ENCODE measurements at places on chromosomes 2 and 18.

DNA sequence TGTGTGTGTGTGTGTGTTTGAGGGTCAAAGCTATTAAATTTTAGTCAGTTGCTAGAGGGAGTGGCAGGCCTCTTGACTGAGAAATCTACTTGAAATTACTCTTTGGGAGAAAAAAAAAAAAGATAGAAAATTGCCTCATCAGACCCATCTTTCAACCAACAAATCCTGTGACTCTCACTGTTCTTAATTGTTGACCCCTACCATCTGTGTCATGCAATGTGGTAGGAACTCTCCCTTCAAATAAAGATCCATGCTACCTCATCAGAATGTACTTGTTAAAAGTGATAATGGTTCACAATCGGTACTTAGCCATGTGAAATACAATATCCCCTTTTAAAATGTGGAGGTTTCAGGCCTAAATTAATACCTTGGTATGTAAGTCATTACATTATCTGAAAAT is 670.8 kb upstream of the FANCL start:
- DNase-seq, result no peak

DNA sequence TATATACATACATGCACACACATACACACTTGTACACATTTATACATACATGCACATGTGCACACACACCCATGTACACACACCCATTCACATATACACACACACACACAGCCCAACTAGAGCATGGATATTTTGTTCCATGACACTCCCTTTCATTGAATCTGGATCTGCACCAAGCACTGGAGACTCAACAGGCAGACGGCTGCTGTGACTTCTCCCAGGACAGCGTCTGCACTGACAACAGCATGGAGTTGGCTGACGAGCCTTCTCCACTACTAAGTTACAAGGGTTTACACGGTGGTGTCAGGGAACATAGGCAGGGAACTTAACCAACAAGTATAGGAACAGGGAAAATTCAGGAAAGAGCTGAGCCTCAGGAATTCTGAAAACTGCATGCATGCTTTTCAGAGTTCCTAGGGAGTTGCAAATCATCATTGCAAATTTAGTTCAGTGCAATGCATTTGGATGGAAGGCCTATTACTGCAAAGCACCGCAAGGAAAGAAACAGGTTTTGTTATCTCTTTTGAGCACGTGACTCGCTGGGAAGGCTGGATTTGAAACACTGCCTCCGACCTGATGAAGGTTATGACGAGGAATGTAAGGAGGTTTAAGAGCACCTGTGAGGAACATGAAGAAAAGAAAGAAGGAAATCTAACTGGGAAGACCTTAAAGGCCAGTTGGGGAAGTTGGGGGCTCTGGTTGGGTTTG is 35.9 kb downstream of the TMEM18 start:
- DNase-seq, result no peak

DNA sequence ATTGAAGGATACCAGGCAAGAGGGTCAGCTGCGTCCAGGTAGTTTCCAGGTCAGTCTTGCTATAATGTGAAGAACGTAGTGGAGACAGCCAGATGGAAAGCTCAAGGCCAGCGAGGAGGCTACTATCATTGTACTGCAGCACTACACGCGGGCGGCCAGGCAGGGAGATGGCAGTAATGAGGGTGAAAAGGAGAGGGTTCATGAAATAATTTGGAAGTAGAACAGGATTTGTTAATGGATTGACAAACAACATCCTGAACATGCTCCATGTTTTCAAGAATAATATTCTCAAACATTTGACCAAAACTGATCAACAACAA is 17.1 kb downstream of the SPIRE1 start:
- DNase-seq, result no peak

- DNase-seq, result no peak
Observed at GRCh38 chr2:215895330-215895729, 118.0 kb downstream of the MREG start.

GRCh38 chr18:959854-960253 is 55.2 kb downstream of the ADCYAP1 start:
- no peak for DNase-seq

DNA sequence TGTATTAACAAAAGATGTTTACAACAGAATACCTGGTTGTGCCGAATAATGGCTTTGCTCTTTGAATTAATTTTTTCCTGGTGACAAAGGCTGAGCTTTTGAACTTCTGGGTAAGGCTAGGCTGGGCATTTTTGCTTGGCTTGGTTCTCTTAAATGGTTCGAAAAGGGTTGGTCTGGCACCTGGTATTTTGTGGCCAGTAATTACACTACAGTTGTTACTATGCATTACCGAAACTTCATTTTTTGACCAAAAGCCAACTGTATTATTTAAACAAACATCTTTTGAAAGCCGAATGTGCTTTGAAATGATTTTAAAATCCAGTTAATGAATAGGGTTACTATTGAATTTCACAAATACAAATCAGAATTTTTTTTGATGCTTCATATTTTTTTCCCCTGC is 19.4 kb upstream of the NFE2L2 start:
- DNase-seq, result no peak

- no peak for DNase-seq
Observed at GRCh38 chr2:209145941-209146681, 277.7 kb upstream of the MAP2 start.

- DNase-seq, result no peak
Observed at GRCh38 chr2:187404431-187405110, 43.5 kb downstream of the CALCRL start.

DNA sequence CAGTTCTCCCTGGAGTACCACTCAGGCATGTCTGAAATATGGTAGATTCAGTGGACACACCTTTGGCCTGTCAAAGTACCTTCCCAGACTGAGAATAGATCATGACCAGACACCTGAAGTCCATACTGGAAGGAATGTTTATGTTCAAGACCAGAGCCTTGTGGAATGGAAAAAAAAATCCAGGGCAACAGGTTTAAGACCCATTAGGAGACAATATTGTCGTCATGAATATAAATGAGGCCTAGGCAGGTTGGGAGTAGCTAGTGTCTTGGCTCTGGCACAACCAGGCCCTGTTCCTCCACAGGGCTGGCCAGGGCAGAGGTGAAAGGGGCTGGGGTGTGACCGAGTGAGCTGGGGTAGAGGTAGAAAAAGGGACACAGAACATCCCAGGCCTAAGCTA is 13.2 kb upstream of the ATRAID start:
- DNase-seq, result peak; percentile 1

GRCh38 chr2:172843266-172843582 is 107.6 kb downstream of the RAPGEF4 start:
- no peak for DNase-seq

DNA sequence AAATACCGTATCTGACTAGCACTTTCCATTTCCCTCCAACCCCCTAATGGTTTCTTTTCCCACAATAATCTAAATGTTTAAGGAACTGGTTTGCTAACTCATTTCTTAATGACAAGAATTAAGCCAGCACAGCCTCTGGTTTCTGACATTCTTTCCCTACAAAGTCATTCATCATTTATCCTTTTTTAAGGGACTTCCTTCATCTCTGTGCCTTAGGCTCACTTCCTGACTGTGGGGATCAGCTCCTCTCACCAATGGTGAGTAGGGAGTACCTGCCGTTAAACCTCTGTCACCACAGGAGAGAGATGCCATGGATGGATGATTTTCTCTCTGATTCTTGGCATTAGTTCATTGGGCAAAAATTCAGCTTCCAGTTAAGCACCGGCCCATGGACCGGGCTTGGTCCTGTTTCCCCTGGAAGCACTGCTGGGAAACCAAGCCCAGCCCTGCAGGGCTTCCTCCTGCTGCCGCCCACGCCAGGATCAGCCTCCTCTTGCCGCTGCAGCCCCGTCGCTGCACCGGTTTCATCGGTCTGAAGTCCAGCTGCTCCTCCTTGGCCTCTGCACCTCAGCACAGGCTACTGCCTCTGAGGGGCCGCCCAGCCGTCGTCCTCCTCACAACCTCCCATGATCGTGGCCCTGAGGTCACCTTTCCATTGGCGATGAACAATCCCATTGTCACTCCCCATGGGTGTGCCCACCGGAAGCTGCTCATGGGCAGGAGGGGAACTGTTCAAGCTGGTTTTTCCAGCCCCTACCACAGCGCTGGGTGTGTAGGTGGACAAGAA is 64.0 kb upstream of the ZNF516 start:
- no peak for DNase-seq

GRCh38 chr18:76922107-76922506 is 99.8 kb downstream of the ZNF236 start:
- peak; percentile 79 for DNase-seq

DNA sequence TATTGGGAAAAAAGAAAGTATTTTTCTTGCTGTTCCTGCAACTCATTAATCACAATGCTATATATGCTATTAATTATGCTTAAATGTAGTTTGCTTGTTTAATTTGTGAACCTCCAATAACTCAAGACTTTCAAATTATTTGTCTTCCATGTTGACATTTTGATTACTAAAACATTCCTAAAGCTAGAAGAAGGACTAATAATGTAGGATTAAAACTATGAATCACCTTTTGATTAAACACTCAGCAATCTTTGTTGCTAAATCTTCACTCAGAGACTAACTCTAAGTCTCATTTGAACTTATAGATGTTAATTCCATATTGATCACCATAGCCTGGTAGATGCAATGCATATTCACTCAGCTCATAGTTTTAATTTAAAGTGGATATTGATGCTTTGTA is 524.6 kb upstream of the ZEB2 start:
- no peak for DNase-seq

- no peak for DNase-seq
Observed at GRCh38 chr2:42102591-42103450, 55.0 kb downstream of the PKDCC start.

DNA sequence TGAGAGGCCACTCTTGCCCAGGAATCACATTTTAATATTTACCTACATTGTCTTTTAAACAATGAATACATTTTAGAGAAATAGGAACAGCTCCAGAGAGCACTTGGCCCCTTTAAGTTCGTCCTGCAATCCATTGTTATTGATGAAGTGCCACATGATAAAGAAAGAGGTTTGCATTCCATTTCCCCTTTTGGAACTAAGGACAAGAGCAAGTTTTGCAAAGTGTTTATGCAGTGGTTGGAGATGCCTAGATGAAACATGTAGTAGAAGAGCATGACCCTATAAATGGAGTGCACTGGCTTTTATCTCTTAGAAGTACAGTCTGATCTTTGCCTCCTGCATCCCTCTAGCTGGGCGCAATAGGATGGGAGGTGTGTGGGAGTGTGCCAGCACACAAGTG is 118.7 kb upstream of the CNTNAP5 start:
- DNase-seq, result no peak

- no peak for DNase-seq
Observed at GRCh38 chr2:68806511-68807109, 64.6 kb downstream of the BMP10 start.

DNA sequence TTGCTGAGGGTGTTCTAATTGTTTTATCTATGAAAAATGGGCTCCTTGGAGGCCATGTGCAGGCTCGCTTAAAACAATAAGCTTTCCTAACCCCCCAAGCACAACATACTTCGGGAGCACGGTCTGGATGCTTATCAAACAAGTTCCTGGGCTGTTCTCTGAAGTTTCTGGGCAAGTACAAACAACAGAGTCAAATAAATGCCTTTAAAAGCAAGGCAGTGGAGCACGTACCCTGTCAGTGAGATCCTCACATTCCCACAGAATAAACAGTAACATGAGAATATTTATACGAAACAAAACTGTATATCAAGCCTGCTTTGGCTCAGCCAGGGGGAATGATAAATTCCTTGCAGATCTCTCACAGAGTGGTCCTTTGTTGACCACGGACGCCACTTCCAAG is 44.8 kb downstream of the FTCDNL1 start:
- no peak for DNase-seq

DNA sequence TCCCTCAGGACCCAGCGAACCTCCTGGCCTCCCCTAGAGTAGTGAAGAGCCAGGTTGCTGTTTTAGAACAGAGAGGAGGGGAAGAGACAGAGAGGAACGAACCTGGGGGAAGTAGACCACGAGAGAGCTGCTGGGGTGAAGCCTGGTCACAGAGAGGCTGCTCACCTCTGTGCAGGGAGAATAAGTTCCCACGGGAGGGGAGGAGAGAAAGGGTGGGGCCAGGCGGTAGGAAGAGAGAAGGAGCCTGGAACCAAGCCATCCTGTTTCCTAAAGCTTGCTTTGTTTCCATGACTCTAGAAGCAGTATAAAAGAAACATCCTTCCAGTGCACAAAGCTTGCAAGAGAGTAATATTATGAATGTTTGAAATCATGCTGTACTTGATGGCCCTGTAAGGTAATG is 147.9 kb downstream of the MYT1L start:
- no peak for DNase-seq

DNA sequence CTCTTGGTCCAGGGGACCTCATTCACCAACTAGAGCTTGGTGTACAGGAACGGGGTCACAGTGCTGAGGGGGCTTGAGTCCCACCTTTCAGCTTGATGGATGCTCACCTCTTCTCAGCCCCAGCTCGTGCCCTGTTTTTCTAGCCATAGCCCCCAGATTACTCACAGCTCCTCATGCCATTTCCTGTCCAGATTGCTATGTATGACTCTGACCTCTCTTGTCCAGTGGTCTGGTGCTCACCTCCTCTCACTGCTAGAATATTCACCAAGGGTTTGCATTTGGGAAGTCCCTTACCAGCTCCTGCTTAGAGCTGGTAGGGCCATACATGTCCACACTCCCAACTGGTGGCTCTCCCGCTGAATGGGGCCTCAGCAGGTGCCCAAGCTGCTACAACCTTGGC is 5.9 kb downstream of the LBX2 start:
- DNase-seq, result no peak

DNA sequence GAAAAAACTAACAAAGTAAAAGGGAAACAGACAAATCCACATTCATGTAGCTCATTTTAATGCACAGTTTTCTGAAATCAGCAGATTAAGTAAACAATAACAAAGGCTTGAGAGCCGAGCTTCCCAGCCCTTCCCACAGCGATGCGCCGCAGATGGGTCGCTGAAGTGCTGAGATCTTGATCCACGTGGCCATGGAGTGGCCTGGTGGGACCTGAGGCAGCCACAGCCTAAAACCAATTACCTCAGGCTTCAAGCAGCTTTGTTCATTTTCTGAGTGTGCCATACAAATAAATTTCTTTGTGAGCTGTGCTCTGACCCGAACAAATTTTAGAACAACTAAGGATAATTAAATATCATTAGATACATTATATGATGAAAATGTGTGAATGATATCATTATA is 25.6 kb upstream of the CYRIA start:
- DNase-seq, result no peak

GRCh38 chr2:3051266-3051665 is 326.4 kb downstream of the EIPR1 start:
- DNase-seq, result no peak

DNA sequence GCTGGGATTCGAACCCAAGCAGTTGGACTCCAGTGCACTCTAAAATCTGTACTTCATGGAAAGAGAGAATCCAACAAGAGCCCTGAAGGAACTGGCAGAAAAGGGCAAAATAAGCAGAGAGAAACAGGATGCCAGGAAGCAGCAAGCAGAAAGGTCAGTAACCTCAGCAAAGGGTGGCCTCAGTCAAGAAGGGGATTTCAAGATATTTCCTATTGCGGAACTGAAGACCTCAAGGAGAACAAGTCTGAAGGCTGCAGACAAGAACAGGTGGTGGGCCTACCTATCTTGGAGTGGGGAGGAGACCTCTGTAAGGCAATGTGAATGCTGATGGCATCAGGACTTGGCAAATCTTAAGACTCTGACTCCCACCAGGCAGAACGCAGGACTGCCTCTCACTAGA is 20.1 kb upstream of the MREG start:
- DNase-seq, result no peak

Data from D721Med (cell line).